ENCODE measurements at places on chromosomes 16 and 17.

DNA sequence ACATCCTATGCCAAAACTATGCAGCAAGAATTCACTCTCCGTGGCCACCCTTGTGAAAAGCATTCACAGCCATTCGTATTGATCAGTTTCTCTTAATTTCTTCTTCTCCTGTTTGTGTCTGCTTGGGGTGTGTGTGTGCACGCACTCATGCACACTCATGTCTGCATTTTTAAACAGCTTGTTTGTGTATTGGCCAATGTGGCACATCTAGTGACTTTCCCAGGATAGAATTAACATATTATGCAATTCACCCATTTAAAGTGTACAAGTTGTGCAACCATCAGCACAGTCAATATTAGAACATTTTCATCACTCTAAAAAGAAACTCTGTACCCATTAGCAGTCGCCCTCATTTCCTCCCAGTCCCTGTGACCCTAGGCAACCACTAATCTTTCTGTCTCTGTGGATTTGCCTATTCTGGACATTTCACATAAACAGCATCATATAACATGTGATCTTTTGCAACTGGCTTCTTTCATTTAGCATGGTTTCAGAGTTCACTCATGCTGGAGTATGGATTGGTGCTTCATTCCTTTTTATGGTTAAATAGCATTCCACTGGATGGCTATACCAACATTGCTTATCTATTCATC, 20.1 kb downstream of the IRX3 start:
- no peak for DNase-seq

GRCh38 chr16:81201267-81201666, 37.2 kb upstream of the BCO1 start:
- DNase-seq: no peak

- no peak for DNase-seq
These were observed 83.2 kb downstream of the TMC6 start for GRCh38 chr17:78045316-78045715.

DNA sequence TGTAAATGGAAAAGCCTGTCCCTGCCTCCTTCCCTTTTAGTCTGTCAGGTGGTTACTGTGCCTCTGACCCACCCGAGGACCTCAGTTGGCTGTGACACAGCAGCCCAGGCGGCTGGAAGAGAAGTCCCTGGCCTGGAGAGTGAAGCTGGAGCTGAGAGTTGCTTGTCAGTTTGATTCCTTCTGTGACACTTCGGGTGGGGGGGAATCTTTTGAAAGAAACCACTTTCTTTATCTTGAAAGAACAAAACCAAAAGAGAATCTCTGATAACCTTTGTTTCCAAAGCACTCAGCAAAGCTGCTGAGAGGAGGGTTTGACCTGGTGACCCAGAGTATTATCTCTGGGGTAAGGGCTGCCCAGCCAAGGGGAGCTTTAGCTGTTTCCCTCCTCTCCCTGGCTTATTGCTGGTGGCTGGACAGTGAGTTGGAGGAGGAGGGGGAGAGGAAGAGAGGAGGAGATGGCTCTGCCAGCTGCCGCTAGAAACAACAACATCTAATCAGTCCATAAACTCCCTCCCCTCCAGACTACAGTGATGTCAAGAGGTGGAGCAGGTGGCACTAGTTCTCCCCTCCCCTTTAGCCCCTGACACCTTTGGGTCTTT, 34.0 kb downstream of the YPEL2 start:
- DNase-seq: no peak

- DNase-seq: no peak
These were observed 104.3 kb downstream of the PHKB start for GRCh38 chr16:47565454-47565853.

GRCh38 chr17:73639932-73640331, 4.3 kb downstream of the SDK2 start:
- DNase-seq: no peak

DNA sequence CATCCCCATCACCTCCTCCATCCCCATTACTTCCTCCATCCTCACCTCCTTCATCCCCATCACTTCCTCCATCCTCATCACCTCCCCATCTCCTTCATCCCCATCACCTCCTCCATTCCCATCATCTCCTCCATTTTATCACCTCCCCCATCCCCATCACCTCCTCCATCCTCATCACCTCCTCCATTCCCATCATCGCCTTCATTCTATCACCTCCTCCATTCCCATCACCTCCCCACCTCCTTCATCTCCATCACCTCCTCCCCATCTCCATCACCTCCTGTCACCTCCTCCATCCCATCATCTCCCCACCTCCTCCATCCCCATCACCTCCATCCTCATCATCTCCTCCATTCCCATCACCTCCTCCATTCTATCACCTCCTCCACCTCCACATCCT, 116.4 kb downstream of the SEC14L1 start:
- no peak for DNase-seq

DNA sequence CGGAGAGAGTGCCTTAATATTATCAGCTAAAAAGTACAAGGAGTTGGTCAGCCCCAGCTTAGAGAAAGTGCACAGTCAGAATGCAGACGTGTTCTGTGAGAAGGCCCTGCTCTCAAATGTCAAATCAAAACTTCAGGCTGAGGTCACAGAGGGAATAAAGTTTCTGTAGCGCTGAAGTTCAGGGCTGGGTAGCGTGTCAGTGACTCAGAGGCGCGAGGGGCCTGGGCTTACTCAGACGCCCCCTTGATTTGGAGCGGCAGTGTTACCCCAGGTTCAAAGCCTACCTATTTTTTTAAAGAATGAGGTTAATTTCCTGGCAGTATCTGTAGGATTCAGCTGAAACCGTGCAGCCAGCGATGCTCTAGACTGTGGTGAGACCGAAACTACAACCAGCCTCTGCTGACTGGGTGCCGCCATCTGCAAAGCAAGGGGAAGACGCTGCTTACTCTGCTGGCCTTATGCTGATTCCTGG, 4.8 kb downstream of the CIAO3 start:
- DNase-seq: no peak

DNA sequence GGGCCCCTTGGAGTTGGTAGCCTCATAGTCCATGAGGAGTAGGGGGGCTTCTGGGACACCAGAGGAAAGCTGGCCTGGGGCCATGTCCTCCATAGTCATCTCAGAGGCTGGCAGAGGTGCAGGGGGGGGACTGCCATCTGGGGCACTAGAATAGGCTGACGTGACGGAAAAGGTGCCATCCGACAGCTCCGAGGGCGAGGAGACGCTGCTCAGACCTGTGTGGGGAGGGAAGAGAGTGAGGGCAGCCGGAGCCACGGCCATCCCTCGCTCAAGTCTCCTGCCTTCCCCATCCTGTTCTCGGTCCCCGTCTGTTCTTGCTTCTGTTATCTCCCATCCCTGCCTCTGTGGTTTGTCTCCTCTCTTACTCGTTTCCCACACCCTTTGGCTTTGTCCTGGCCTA, 4.7 kb upstream of the SPAG7 start:
- no peak for DNase-seq

- DNase-seq: no peak
These were observed 29.9 kb downstream of the KCNJ16 start for GRCh38 chr17:70104791-70105523.

DNA sequence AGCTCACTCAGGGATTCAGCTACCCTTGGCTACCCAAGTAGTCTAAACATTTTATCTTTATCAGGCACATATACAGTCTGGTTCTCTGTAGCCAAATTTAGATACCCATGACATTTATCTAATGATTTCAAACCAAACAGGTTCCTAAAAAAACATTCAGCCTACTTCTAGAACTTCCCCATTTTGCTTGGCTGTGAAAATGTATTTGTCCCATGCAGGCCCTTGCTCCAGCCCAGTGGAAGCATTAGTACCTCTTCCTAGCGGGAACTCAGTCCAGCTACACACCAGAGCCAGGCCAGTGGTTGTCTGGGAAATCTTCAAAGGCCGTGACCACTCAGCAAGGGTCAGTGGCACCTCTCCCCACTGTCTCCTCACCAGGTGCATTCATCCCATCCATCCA, 26.2 kb upstream of the NAGLU start:
- no peak for DNase-seq

- peak; percentile 0 for DNase-seq
These were observed 2.1 kb downstream of the HERPUD1 start for GRCh38 chr16:56933828-56934598.

- no peak for DNase-seq
These were observed 5.8 kb upstream of the SCN4A start for GRCh38 chr17:63978272-63979200.

- peak; percentile 21 for DNase-seq
These were observed 3.0 kb downstream of the PFN1 start for GRCh38 chr17:4945176-4945943.

DNA sequence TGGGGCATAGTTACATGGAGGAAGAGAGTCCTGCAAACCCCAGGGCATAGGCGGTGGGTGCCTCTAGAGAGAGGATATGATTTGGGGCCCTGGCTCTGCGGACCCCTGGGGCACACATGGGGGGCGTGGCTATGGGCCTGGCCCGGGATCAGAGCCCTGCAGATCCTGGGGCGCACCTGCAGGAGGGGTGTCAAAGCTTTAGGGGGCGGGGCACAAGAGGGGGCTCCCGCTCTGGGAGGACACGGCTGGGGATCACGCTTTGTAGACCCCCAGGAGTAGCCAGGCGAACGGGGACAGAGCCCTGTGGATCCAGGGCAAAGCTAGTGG, 497 bp downstream of the BCL7C start:
- DNase-seq: no peak

- no peak for DNase-seq
These were observed 37.8 kb downstream of the GLG1 start for GRCh38 chr16:74568961-74569631.

DNA sequence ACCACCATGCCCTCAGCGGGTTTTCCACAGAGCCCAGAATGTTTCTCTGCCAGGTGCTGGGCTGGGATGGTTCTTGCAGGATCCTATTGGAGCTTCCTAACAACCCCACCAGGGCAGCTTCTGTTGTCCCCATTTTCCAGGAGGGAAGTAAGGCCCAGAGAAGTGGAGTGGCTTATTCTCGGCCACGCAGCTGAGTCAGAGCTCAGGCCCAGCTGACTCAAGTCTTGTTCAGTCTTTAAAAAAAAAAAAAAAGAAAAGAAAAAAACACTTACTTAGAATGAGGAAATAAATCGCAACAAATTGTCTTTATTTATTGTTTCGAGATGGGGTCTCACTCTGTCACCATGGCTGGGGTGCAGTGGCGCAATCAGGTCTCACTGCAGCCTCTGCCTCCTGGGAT, 413.0 kb downstream of the CPPED1 start:
- DNase-seq: no peak

DNA sequence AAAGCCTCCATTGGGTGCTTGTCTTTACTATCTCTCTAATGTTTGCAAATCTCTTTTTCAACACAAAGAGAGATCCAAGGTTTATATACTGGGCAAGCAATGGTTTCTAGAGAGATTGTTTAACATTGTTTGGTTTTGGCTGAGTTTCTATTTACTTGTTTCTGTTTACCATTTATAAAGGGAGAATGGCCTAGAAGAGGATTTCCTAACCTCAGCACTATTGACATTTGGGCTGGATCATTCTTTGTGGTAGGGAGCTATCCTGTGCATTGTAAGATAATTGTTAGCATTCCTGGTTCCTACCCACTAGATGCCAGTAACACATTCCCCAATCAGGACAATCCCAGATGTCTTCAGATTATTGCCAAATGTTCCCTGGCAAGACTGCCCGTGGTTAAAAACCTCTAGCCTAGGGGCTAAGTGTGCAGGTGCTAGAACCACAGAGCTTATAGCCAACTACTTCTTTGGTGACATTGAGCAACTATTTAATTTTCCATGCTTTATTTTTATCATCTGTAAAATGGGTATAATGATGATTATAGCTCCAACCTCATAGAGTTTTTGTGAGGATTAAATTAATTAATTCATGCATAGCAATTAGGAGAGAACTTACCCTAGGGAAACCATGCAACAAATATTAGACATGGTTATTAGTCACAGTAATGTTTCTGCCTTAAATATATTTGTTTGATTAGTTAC, 413.9 kb upstream of the MAF start:
- no peak for DNase-seq

- DNase-seq: no peak
These were observed 216.6 kb upstream of the KCNJ16 start for GRCh38 chr17:69858460-69858859.

- DNase-seq: no peak
These were observed 306.7 kb upstream of the XYLT1 start for GRCh38 chr16:17777408-17777863.

DNA sequence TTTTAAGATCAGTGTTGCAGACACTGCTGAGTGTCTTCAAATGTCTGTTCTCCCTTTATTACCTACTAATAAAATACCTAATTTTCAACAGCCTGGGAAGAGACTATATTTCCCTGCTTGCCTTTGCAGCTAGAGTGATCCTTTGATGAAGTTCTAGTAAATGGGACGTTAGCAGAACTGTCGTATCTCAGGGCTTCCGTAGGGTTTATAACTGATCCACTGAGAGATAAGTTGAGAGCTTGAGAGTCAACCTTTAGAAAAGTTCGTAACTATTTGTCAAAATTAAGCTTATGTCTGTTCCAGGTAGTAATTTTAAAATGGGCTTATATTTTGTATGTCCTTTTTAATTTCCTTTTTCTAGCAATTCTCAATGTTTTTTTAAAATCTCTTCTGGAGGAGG, 527.0 kb downstream of the MAF start:
- no peak for DNase-seq

DNA sequence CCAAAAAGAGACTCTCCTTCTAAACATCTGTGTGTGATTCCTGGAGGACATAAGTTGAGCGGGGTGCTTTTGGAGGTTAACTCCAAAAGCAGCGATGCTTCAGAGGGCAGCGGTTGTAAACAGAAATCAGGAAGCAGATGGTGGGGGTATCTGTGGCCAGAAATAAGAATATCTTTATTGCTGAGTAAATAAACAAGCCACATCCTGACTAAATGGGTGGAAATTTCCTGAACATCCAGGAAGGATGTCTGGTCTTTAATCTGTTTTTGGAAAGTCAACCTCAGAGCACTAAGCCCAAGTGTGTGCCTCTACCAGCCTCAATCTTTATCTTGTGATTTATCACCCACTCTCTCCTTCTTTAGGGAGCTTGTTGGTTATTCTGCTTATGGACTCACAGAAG, 123.3 kb downstream of the CDH13 start:
- DNase-seq: no peak

DNA sequence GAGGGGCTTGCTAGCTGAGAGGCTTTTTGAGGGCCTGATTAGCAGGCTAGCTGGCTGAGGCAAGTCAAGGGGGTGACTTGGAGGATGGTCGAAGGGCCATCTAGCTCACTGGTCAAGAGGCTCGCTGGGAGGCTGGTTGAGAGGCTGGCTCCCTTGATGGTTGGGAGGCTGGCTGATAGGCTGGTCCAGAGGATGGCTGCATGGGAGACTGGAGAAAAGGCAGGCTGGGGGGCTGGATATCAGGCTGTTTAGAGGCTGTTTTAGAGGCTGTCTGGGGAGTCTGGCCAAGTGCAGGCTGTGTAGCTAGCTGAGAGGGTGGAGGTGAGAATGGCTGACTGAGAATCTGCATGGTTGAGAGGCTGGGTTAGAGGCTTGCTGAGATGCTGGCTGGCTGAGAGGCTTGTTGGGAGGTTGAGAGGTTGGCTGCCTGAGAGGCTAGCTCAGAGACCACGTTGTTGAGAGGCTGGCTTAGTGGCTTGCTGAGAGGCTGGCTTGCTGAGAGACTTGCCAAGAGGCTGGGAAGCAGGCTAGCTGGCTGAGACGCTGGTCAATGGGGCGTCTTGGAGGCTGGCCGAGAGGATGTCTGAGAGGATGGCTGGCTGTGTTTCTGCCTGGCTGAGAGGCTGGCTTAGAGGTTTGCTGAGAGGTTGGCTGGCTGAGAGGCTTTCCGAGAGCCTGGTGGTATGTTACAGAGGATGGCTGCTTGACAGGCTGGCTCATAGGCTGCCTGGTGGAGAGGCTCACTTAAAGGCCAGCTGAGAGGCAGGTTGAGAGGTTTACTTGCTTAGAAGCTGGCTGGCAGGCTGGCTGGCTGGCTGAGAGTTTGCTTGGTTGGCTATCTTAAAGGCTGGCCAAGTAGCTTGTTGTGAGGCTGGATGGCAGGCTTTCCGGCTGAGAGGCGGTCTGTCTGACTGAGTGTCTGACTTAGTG, 36.6 kb upstream of the ACSM2B start:
- DNase-seq: no peak

GRCh38 chr16:9097266-9098219, 6.1 kb downstream of the HAPSTR1 start:
- DNase-seq: no peak
